ENCODE measurements at places on chromosomes 7 and 10.

DNA sequence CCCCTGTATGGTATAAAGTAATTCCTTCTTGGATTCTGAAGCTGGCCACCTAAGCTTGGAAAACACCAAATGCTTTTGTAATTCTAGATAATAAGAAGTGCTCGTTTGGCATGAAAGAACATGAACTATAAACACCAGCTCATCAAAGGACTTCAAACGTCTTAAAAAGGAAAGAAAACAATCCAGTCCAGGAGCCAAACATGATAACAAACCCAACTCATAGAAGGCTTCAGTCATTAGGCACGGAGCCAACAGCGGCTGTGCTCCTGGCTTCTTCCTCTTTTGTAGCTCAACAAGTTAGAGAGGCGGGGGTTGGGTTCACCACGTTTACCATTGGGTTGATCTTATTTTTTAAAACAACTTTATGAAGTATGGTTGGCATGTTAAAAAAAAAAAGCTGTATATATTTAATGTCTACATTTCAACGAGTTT is 56.4 kb upstream of the ECHDC3 start:
- no peak for DNase-seq

DNA sequence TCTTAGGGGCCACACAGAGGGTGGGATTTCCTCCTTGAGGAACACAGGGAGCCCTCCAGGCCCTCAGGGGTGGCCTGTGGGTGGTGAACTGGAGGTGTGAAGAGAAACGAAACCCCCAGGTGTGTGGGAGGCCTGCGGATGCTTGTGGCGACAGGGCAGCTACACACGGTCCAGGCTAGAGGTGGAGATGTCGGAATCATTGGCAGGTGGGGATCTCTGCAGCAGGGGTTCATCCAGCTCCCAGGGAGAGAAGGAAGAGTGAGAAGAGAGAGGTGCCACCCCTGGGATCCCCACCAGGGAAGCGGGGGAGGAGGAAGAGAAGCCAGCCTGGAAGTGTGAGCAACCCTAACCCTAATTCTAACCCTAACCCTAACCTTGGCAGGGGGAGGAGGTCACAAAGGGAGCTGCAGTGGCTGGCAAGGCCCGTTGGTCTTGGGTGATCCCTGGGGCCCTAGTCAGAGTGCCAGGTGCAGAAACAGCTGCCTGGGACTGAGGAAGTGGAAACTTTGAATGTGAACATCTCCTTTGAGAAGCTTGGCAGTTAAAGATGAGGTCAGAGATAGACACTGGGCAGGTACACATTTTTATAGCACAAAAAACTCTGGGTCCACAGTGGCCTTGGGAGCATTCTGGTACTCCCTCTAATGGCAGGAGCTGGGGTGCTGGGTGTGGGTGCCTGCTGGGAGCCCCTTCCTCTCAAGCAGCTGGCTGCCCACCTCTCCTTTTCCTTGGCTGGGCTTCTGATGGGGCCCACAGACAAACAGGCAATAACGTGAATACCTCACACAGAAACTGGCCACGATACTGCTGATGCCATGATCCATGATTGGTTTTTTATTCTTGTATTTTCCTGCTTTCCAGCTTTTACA is 6.8 kb upstream of the AEBP1 start:
- DNase-seq, result no peak

GRCh38 chr10:55160655-55161283 is 359.7 kb upstream of the PCDH15 start:
- DNase-seq, result no peak

DNA sequence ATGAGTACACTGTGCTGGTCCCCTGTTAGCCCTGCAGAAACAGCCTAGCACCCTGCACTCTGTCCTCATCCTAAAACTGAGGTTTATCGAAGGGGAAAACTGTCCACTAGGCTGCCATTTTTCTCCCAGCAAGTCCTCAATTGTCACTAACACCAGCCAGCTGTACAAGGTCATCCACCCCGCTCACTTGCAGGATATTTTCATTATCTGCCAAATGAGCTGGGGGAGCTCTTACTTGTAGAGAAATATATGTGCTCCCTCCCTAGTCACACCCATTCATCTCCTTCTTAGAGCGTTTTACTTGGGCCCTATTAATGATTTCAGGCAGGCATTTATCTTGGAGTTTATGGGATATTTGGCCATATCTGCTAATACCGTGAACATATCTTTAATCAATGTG is 413.5 kb upstream of the NFE2L3 start:
- DNase-seq, result no peak

GRCh38 chr10:55220975-55221374 is 419.9 kb upstream of the PCDH15 start:
- no peak for DNase-seq

DNA sequence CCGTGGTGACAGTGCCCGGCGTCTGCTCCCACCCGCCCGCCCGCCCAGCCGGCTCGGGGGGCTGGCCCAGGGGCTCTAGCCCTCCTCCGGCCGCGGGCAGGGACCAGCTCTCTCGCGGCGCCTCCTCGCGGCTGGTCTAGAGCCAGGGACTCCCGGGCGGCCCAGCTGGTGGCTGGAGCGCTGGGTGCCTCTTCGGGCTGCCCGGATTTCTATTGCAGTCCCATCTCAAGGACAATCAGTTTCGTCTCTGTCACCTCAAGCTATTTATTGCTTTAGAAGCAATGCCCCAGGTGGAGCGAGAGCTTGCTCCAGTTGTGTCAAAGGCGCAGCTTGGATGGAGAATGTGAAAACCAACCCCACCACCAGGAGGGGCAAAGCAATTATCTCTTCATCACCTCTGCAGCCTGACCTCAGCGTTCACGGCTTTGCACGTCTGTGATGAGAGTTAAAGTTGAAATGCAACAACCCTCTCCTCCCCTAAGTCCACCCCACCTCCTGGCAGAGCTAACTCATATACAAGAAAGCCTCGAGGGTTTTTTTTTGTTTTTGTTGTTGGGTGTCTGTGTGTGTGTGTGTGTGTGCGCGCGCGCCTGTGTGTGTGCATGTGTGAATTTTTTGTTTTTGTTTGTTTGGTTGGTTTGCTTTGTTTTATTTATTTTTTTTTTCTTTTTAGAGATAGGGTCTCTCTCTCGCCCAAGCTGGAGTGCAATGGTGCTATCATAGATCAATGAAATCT is at the start of gene ITGA8:
ITGA8 (minus strand) TSS at position 24 of the 736 bp plus-strand sequence. CDS start 151 bp downstream, outside the sequence.
- no peak for DNase-seq

DNA sequence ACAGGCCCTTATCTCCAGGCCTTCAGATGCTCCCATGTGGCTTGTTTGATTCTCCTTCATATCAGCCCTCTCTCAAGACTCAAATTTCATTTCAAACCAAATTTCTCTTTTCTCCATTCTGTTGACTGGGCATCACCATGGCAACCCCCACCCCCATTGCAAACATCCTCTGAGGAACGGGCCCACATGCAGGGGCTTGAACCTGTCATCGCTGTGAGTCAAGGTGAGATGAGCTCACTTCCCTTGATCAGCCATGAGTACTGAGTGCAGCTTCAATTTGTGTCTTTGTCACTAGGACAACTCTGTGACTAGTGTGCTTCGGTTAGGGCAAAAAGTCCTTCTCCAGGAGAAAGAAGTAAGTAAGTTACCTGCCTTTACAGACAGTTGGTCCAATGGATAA is 41.9 kb downstream of the CALML3 start:
- peak; percentile 53 for DNase-seq

DNA sequence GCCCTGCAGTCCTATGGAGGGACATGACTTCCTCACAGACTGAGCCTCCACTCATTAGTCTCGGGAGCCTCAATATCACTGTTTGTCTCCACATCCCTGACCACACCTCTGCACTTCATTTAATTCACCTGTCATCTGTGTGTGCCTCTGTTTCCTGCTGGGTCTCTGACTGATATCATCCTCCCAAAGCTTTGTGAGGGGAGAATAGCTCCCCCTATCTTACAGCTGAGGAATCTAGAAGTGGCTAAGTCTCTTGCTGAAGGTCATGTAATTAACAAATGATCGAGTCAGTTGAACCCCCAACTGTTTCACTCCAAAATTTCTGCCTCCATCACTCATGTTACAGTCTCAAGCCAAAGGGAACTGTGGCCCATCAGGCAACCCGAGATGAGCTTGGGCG is 5.5 kb upstream of the CPXM2 start:
- DNase-seq, result no peak

DNA sequence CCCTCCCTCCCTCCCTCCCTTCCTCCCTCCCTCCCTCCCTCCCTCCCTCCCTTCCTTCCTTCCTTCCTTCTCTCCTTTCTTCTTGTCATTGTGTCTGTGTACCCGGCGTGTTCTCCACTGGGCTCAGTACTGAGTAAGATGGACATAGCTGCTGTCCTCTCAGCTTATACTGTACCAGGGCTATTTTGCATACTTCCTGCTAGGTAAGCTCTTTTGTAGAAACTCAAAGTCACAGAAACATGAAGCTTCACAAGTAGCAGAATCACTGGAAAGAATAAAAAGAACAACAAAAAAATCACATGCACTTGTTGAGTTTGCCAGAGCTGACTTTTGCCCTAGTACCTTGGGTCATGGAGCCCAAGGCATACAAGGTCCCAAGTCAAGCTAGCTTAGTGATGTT is 125.7 kb downstream of the PLPP4 start:
- no peak for DNase-seq

- DNase-seq, result no peak
Measured at GRCh38 chr7:40595129-40595528, 460.3 kb downstream of the SUGCT start.

GRCh38 chr10:15035385-15036301 is 8.1 kb upstream of the OLAH start:
- no peak for DNase-seq

DNA sequence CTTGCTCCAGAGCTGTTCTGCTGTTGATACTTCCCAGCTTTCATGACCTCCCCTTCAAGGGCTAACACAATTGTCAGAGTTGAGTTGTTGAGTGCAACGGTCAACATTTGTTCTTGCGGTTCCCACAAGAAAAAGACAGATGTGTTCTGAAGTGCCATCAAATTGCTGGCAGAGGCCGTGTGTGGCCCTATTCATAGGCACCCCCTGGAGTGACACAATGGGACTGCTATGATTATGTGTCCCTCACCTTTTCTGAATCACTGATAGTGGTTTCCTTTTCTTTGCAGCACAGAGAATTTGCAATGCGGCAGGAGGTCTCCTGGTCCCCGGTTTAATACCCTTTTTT is 5.8 kb upstream of the IGFBP1 start:
- DNase-seq, result no peak

- DNase-seq, result no peak
Measured at GRCh38 chr7:49172639-49173038, 248.3 kb downstream of the CDC14C start.

DNA sequence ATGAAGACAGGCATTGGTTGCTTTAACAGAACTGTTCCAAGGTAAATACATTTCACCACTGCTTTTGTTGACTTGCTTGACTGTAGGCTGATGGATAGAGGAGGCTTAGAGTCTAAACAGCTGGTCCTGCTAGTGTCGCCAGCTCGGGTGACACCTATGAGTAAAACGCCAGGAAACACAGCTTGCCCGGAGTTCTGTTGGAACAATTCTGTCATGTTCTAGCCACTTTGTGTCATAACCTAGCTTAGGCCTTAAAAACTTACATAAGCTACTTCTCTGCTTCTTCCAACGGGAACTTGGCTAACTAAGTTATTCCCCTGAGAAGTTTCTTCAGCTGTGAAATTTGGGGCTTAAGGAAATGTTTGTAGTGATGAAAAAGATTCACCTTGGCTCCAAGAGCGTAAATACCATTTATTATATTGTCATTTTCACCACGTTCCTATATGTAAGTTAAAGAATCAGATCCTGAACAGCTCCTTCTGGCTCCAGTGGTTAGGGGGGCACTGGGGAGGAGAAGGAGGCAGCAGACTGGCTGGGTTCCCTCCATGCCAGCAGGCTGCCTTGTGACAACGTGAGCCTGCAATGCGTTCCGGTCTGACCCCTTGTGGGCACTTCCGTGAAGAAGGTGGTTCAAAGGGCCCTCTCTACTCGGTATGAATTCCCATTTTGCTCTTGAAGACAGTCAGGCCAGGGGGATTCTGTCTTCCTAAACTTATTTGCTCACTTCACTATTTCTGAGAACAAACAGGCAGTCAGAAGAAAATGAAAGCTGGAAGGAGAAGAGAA is 253.2 kb downstream of the BMPER start:
- DNase-seq, result no peak

GRCh38 chr7:80783678-80784327 is 135.0 kb downstream of the SEMA3C start:
- DNase-seq, result no peak

DNA sequence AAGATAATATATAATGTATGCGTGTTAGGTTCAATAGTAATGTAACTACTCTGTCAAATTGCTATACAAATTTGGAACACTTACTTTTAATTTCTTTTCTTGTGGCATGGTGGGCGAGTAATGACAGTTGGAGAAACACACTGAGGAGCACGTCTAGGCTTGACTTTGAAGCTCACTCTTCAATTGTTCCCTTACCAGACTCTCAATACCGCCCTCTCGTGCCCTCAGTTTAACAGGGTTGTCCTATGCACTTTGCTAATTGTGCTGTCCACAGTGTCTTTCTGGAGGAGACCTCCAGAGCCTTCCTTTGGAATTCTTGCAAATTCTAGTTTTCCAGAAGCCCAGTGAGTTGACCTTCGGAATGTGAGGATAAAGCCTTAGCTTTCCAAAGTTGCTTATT is 107.2 kb upstream of the RELN start:
- no peak for DNase-seq

- DNase-seq, result no peak
Measured at GRCh38 chr10:17980846-17981565, 29.3 kb downstream of the SLC39A12 start.

- no peak for DNase-seq
Measured at GRCh38 chr10:95567903-95568630, 6.9 kb upstream of the SORBS1 start.

GRCh38 chr7:50270531-50271018 is 33.9 kb upstream of the IKZF1 start:
- no peak for DNase-seq

DNA sequence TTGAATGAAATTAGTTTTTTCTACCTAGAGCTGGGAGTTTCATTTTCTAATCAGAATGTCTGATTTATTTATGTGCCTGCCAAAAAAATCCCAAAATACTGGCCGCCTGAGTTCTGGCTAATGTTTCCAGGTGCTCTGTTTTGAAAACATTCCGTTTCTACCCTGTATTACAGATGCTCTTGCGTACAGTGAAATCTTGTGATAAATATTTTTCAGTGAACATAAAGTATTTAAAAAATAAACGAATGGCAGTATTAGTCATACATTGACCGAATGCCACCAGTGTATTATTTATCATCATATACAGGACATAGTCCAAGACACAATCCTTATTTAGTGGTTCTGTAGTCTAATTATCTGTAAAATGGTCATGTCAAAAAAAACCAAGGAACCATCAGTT is 102.8 kb downstream of the KAT6B start:
- DNase-seq, result no peak

DNA sequence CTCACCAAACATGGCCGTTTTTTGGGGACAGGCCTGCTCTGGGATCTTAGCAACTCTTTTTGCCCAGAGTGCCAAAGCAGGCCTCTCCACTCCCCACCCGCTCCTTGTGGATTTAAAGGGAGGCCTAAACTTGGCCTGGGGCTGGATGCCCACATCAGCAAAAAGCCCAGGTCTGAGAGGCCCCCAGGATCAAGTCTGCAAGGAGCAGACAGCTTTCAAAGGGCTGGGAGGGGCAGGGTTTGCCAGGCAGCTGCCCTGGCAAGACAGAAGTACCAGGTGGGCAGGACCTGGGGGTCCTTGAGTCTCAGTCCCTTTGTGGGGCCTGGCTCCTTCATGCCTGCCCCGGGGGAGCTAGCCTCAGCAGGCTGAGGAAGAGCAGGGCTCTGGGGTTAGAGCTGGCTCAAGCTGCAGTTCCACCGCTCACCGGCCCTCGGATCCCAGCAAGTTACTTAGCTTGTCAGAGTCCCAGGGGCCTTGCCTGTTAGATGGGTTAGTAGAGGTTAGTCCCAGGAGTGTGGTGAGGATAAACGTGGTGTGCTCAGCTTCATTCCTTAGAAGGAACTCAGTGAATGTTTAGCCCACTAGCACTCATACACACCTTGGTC is 56.2 kb downstream of the ARHGAP22 start:
- DNase-seq, result no peak

All from stimulated activated CD4-positive, alpha-beta T cell treated with anti-CD3 and anti-CD28 coated beads, Interleukin-15, amount 100 ng/mL, for 48 hours (primary cell).